ENCODE measurements at places on chromosomes 12 and 14. TPM values are rescaled to one million over a fixed set of nuclear protein-coding genes. Genes with fewer than 3 reads are reported as not detected.
A peak's percentile ranks its signal among the peaks of the same experiment; 100 is the strongest.

- DNase-seq = no peak
These were observed 16.9 kb downstream of the SLC48A1 start for GRCh38 chr12:47789712-47790489.

DNA sequence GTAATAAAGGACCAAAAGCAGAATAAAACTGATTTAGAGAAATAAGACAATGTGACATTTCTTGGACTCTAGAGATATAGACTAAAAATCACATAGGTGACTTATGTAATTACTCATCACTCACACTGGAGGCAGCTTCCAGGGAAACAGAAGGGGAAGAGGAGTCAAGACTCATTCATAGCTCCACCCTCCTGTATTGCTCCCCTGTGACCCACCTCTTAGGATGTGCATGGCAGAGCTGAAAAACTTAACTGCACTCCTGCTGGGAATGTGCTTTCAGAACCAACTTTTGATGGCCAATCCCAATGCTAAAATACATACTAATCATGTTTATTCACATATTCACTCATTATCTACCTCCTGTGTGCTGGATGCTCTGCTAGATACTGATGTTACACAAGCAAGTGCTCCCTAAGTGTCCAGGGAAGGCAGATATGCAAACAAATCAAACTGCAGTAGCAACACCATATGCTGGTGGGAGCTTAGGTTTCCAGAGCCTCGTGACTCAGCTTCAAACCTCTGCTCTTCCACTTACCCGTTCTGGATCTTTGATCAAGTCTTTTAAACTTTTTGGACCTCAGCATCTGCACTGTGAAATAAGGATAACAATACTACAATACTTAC lies 316.1 kb downstream of the GALC start:
- DNase-seq = no peak

Gene EIF2S3B
- 1.6 TPM for total RNA-seq

- DNase-seq = peak; percentile 48
These were observed 274.7 kb downstream of the DAD1 start for GRCh38 chr14:22314183-22314820.

- DNase-seq = peak; percentile 4
These were observed 38.6 kb upstream of the TPH2 start for GRCh38 chr12:71900091-71900490.

GRCh38 chr12:101567918-101568317 lies 26.9 kb upstream of the MYBPC1 start:
- no peak for DNase-seq

Gene OR6C2
- not detected for total RNA-seq

DNA sequence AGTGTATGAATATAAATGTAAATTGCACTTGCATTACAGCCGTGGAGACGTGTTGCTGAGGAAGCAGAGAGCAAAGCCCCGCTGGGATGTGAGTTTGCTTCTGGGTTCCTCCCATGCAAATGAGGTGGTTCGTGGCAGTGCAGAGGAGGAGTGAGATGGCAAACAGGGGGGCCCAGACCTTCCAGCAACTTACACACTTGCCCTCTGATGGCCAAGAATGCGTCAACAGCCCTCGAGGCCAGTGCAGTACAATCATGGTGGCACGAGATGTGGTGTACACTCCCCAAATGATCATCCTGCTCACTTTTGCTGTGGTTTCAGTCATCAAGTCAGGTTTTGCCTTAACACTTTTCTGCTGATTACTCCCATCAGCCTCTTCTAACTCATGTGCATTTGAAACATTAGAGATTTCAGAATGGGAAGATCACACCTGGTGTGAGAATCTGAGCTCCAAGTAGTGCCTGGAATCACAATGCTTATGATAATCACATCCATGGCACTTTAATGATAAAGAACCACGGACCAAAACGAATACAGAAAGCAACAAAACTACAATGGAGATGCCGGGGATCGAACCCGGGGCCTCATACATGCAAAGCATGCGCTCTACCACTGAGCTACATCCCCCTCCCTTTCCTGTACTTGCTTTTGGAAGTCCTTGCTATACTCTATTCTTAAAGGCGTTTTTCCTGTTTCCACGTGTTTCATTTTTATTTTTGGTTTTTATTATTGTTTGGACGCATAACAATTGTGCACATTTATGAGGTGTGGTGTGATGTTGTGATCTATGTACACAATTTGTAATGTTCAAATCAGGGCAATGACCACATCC lies 7.0 kb upstream of the UBC start:
- no peak for DNase-seq

DNA sequence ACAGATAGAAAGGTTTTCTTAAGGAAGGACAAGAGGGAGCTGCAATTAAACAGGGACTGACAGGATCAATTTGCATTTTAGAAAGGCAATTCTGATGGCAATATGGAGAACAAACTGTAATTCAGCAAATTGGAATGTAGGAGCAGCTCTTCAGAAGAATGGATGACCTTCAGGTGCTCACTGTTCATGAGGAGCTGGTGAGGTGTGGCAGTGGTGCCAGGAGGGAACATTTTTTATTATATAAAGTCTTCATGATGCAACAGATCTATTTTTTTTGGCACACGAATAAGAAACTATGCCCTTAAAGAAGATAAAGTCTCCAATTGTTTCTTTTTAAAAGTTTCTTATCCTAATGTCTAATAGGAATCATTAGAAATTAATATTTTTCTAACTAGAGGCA lies 151.7 kb downstream of the SLC38A4 start:
- DNase-seq = no peak

Gene KRT7
- total RNA-seq = not detected

DNA sequence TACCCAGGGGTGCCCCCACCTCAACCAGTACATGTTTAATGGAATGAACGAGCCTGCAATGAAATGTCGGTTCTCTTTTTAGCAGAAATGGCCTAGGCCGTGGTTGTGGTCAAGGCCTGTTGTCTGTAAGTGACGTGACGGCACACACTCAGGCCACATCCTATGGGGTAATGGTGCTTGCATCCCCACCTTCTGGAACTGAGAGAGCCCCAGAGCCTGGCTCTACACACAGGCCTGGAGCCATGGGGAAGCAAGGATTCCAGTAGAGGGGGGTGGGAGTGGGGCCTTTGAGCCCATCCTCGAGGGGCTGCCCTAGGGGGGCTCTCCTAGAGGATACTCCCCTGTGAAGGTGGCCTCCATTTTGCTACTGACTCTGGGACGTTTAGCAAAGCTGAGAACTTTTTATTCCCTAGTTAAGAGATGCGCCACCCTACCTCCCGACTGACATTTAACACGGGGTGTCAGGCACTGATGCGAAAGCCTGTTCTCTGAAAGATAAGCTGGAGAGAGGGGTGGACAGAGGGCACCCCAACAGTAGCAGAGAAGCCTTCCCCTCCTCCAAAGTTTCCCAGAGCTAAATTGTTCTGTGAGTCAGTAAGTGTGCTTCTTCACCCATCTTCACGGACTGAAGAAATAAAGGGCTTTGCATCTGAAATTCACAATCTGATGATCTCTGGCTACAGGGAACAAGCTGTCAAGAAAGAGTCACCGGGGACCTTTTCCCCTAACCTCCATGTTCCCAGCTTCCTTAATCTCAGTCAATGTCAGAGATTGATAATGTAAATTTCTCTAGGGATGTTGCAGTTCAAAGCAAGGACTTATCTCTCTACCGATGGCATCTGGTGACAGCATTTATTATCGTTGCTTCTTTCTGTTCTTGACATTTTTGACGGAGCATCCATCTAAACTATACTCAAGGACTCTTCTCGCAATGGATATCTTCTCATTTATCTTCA lies 6.8 kb downstream of the RIN3 start:
- no peak for DNase-seq

Gene LYZ
- total RNA-seq = 4.9 TPM

- no peak for DNase-seq
These were observed 1.4 kb downstream of the PTPRR start for GRCh38 chr12:70919176-70919575.

DNA sequence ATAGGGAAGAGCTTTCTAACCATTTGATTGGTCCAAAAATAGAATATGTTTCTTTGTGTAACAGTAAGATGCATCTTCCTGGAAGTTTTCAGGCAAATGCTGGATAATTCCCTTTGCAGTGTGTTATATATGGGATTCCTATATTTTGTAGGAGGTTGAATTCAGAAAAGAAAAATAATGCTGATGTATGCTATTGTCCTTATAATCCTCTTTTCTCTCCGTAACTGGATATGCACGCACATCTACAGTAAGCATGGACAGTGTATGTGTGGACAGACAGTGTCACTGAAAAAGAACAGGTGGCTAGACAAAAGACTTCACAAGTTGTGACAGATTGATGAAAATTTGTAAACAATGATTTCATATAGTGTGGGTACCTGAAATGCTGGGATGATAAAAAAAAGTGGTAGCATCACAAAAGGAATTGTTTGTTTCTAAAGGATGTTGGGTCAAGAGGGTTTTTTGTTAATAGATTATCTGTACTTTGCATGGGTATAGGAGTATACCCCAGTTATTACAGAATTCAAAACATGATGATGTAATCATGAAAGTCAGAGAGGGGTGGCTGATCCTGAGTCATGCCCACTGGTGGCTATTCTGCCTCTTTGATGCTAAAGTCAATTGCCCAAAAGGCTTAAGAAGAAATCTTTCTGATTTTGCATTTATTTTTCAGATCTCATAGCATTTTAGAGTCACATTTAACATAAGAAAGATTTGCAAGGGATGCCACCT lies 160.7 kb upstream of the TMTC1 start:
- no peak for DNase-seq

DNA sequence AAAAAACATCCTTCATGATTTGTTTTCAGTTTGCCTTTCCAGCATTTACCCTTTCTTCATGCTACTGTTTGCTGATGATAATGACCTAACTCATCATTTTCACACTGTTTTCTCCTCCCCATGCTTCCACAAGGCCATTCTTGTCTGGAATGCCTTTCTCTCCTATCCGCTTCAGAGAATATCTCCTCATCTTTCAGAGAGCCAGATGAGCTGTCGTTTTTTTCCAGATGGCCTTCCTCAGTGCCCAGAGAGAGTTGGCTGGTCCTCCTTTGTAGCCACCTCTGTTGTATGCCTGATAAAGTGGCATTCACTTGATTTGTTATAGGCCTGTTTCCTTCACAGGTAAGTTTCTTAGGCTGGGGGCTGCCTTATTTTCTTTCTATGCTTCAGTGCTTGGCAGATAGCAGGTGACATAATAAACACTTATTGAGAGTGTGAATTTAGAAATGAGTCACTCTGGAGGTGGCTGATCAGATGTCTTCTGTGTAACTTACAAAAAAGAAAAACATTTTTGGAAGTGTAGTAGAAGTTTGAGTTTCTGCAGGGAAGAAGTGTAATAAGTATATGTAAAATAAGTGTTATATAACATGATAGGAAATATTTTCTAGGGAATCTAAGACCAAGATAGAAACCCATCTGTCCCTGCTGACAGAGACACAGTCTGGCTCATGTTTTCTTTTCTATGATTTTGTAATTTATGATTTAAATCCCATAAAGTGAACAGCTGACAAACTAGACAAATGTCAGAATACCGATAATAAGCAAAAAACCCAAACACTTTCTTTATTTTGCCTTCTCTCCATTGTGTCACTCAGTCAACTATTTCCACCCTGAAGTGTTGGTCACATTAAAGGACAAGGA lies 174.5 kb downstream of the DACT1 start:
- no peak for DNase-seq

DNA sequence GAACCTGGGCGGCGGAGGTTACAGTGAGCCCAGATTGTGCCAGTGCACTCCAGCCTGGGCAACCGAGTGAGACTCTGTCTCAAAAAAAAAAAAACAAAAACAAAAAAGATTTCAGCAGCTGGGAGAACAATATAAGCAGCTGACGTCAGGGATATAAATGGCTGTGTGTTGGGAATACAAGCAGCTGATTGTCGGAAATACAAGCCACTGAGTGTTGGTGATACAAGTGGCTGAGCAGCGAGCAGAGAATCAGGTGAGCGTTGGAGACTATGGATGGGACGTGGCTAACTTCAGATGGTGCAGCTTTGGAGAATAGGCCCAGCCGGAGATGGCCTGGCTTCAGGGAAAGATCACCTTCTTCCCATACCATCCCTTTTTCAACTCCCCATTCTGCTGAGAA lies 32.0 kb downstream of the PSEN1 start:
- DNase-seq = peak; percentile 46

Gene SLC6A15
- total RNA-seq = 81.1 TPM

Gene SYT1
- 174 TPM for total RNA-seq

Gene SMCO3
- 0.41 TPM for total RNA-seq

DNA sequence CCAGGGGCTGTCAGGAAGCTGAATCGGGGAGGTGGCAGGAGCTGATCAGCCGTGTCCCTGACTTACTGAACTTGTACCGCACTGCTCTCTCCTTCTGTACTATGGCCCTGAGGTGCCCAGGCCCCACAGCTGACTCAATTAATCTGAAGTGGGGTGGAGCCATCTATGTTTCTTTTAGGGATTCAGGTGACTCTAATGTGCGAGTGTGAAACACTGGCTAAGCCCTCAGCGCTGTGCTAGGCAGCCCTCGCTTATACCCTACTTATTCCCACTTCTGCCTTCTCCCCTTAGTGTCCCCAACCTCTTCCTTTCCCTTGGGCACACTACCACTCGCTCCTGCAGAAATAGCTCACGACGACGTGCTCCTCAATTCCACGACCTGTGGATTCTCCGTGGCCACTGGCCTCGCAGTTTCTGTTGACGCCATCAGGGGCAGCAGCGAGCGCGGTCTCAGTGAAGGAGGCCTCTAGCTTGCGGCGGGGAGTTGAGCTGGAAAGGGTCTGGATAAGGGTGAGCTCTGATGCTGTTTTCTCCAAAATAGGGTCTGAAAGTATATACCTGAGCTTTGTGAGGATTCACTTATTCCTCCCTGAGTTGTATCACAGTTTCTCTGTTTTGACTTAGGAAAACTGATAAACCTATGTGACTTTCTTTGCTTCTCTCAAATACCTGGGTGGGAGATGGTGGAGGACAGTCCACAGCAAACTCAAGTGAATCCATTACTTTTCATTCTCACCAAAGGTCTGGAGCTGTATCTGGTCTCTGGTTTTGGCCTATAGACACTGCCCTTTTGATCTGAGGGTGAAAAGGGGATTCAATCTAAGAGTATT lies 167.6 kb downstream of the SLC41A2 start:
- DNase-seq = no peak

DNA sequence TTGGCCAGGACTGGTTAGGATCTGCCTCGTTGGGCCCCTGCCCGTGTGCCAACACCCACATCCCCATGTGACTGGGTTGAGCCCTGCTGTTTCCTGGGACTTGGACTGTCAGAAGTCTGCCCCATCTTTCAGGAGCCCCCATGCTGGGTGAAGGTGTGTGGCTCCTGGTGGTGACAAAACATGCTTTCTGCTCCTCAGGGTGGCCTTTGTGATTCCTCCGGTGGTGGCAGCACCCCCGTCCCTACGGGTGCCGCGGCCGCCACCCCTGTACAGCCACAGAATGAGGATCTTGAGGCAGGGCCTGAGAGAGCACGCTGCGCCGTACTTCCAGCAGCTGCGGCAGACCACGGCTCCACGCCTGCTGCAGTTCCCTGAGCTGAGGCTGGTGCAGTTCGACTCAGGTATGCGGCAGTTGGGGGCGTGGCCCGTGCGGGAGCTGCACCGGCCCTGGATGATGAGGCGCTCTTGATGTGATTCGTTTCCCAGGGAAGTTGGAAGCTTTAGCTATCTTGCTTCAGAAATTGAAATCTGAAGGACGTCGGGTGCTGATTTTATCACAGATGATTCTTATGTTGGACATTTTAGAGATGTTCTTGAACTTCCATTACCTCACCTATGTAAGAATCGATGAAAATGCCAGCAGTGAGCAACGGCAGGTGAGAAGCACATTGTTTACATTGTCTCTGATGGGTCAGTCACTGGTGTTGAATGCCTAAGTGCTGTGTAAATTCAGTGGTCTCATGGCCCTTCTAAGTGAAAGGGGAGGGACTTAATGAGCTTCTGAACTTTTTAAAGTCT lies 80.0 kb downstream of the EP400 start:
- DNase-seq = no peak
